Erythroblast (primary cell): ENCODE measurements at places on chromosomes 2 and 18.

DNA sequence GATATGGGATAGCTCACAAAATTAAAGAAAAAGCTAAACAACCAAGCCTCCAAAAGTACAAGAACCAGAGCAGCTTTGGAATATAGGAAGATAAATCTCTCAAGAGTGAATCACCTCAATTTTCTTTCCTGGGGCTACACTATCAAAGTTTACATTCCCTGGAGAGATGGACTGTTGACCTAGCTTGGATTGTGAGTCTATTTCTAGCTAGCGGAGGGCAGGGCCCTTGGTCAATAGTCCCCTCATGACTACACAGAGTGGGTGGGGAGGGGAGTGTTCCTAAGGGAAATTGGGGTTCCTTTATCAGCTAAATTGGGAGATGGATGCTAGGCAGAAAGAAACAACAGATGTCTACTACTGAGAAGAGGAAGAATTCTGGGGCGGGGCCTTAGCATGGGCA lies 29.9 kb upstream of the EIF2AK3 start:
- no peak for DNase-seq

DNA sequence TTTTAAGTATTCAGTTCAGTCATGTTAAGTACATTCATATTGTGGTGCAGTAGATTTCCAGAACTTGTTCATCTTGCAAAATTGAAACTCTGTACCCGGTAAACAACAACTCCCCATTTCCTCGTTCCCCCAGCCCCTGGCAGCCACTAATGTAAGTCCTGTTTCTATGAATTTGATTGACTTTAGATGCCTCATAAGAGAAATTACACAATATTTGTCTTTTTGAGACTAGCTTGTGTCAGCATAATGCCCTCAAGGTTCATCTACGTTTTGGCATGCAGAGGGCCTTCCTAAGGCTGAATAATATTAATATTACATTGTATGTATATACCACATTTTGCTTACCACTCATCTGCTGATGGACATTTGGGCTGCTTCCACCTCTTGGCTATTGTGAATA lies 30.9 kb downstream of the METTL21A start:
- no peak for DNase-seq

DNA sequence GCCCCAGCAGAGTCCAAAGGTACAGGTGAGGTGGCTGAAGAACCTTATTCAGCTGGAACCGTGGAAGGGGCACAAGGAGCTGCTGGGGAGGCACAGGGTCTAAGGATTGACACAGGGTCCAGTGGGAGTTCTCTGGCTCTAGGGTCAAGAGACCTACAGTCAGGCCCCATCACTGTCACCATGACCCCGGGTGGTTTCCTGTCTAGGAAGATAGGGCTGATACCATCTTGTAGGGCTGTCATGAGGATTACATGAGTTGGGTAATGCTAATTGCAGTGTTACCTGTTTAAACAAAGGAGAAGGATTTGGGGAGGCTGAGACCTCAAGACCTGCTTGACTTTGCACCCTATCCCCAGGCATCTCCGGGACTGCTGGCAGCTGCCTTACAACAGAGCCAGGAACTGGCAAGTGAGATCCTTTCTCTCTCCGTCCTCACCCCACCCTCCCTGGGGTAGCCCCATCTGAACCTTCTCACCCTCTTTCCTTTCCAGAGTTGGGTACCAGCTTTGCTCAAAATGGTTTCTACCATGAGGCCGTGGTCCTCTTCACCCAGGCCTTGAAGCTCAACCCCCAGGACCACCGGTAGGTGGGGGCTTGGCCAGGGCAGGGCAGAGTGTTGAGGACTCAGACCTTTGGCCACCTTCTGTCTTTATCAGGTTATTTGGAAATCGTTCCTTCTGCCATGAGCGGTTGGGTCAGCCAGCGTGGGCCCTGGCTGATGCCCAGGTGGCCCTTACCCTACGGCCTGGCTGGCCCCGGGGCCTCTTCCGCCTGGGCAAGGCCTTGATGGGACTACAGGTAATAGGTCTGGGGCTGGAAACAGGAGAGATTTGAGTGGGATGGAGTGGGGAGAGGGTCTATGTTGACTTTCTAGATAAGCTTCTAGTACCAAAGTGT lies 7.5 kb downstream of the LBX2 start:
- DNase-seq, result no peak

- DNase-seq, result no peak
These were observed 148.4 kb upstream of the PXDN start for GRCh38 chr2:1892529-1893250.

DNA sequence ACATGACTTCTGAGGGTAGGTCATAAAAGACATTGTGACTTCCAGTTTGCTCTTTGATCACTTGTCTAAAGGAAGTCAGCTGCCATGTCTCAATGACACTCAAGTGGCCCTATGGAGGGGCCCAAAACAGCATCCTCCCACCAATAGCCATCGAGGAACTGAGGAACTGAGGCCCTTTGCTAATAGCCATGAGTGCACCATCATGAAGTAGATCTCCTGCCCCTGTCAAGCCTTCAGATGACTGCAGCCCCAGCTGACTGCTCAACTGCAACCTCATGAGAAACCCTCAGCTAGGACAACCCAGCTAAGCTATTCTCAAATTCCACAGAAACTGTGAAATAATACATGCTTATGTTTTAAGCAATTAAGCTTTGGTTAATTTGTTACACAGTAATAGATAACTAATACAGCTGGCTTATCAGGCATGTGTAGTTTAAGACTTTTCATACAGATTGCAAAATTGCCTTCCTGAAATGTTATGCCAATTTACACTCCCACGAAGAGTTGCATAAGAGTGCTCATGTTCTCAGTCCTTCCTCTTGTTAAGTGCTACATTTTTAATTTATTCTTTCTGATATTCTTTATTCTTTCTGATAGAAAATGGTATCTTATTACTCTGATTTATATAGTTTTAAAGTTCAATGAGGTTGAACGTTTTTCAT lies 105.6 kb upstream of the NDUFV2 start:
- DNase-seq, result no peak

- DNase-seq, result no peak
These were observed 58.5 kb upstream of the TMEM182 start for GRCh38 chr2:102703305-102703704.

GRCh38 chr2:34215174-34215573 lies 616.1 kb upstream of the FAM98A start:
- DNase-seq, result no peak

DNA sequence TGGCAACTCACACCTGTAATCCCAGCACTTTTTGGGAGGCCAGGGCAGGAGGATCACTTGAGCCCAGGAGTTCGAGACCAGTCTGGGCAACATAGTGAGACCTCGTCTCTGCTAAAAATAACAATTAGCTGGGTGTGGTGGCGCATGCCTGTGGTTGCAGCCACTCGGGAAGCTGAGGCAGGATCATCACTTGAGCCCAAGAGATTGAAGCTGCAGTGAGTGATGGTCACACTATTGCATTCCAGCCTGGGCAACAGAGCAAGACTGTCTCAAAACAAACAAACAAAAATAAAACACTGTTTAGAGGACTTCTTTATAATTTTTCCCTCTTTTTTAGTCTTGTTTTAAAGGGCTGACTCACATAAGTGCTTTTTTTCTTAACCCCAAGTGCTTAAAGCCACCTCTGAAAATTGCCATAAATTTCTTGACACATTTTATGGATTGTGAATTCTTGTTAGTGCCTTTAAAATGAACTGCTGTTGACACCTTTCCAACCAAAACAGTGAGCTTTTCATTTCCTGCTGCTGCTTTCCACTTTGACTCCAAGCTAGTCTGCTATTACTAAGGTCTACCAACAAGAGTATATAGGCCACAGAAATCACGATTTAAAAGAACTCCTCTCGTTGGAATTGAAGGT lies 41.7 kb downstream of the CYP20A1 start:
- no peak for DNase-seq

GRCh38 chr18:63844254-63844653 lies 43.3 kb upstream of the SERPINB2 start:
- no peak for DNase-seq

GRCh38 chr2:37583402-37583801 lies 88.0 kb downstream of the CDC42EP3 start:
- DNase-seq, result no peak
